ENCODE measurements at places on chromosomes 16 and 17.

DNA sequence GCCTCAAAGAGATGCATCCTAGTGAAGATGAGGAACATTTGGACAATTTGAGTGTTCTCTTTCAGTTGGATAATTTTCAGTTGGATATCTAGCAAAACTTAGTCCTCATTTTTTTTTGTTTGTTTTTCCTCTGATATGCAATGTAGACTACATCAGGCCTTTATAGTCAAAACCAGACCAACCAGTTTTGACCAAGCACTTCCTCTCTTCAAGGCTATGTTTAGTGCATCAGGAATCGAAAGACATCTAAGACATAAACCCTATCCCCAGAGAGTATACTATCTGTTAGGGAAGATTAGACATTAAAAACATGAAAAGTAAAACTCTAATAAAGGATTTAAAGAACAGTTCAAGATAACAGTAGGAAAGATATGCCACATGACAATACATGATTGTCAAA lies 256.1 kb downstream of the IRX3 start:
- no peak for DNase-seq

GRCh38 chr16:2737238-2737605 lies 15.2 kb upstream of the SRRM2 start:
- DNase-seq = no peak

- peak; percentile 89 for DNase-seq
Measured at GRCh38 chr17:40598619-40599467, 33.6 kb upstream of the CCR7 start.

DNA sequence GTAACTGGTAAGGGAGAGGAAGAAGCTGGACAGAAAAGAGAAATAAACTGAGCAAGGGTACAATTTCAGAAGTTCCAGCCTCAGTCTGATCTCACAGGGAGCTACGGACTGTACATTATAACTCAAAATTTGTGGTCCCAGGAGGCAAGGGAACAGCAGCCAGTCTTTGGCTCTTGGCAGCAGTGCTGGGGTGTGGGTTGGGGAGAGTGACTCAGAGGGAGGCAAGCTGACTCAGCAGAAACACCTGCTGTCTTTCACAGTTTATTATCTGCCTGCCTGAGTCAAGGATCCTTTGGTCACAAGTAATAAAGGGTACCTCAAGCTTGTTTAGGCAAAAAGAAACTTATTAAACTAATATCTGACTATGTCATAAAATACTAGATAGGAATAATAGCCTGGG lies 73.5 kb upstream of the KIF2B start:
- DNase-seq = no peak

DNA sequence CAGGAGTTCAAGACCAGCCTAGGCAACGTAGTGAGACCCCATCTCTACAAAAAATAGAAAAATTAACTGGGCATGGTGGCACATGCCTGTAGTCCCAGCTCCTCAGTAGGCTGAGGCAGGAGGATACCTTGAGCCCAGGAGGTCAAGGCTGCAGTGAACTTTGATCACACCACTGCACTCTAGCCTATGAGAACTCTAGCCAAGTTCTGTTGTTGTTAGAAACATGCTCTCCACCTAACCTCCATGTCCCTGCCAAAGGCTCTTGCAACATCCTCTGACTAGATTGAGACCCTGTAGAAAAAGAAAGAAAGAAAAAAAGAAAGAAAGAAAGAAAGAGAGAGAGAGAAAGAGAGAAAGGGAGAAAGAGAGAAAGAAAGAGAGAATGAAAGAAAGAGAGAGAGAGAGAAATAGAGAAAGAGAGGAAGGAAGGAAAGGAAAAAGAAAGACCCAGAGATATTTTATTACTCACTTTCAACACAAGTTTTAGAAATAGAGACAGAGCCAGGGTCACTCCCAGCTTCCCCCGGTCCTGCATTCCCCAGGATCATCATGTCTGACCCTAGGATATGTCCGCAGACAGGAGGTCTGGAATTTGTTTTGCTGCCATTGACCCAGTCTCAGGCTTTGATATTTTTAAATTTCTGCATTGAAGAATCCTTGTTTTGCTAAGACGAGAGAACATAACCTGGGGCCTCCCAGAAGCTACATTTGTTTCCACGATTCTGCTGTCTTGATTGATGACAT lies 376.5 kb upstream of the CDH5 start:
- no peak for DNase-seq

GRCh38 chr16:20675488-20676267 lies 21.8 kb downstream of the ACSM1 start:
- DNase-seq = peak; percentile 35

DNA sequence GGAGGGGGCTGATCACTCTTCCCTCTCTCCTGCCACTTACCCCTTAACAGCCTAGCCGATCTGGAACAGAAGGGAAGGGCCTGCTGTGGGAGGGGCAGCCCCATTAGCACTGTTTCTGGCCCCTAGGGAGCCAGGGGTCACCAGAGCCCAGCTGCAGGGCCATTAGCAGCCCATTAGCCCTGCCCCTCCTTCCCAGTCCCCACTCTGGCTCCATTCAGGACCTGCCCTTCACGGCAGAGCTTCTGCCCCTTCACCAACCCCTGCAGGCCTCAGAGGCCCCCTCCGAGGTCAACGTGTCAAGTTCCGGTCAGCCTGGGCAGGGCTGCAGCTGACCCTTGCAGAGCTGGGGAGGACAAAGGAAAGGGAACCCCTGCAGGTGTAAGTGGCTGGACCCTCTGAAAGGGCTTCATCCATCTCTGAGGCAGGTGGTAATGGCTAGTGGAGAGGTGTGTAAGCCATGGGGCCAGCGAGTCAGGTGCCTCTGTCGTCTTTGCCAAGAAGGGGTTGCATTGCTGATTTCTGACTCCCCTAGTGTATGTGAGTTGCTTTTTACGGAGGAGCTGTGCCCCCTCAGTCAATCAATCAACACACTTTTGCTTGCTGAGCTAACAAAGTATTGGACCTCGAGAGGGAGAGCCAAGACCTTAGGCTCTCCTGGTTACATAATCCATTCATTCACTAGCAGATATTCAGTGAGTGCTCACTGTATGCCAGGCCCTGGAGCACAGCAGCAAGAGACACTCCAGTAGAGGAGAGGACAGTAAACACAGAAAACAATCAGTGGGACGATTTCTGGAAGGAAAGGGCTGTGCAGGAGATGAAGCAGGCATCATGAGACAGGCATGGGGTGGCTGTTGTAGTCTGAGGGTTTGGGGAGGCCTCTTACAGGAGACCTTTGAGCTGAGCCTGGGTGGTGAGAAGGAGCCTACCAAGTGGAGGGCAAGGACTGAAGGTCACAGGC lies 18.2 kb upstream of the KCNJ12 start:
- no peak for DNase-seq

- DNase-seq = no peak
Measured at GRCh38 chr16:49750341-49751000, 105.4 kb downstream of the ZNF423 start.

DNA sequence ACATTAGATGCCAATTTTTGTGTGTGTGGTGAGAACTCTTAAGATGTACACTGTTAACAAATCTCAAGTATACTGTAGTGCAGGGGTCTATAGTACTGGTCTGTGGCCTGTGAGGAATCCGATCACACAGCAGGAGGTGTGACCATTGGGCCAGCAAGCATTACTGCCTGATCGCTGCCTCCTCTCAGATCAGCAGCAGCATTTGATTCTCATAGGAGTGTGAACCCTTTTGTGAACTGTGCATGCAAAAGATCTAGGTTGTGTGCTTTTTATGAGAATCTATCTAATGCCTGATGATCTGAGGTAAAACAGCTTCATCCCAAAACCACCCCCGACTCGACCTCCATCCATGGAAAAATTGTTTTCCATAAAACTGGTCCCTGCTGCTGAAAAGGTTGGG lies 12.6 kb downstream of the ZNF267 start:
- no peak for DNase-seq

DNA sequence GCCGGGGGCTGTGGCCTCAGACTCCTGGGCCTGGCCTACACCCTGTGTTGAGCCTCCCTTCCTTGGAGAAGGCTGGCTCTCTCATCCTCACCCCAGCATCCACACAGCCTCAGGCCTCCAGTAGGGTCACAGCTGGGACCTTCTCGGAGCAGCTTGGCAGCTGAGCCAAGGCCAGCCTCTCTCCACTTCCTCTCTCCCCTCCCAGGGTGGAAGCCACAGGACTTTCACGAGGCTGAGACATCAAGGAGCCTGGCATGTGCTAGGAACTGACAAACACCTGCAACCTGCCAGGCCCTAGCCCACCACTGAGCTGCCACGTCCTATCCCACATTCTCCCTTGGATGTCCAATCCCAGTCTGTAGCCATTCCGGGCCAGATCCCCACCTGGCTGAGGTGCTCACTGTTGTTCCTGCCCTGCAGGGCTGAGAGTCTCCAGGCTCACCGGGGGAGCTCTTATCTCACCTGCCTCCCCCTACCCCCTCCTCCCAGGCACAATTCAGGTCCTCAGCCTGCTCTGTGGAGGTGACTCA lies 3.1 kb downstream of the MMP15 start:
- no peak for DNase-seq

DNA sequence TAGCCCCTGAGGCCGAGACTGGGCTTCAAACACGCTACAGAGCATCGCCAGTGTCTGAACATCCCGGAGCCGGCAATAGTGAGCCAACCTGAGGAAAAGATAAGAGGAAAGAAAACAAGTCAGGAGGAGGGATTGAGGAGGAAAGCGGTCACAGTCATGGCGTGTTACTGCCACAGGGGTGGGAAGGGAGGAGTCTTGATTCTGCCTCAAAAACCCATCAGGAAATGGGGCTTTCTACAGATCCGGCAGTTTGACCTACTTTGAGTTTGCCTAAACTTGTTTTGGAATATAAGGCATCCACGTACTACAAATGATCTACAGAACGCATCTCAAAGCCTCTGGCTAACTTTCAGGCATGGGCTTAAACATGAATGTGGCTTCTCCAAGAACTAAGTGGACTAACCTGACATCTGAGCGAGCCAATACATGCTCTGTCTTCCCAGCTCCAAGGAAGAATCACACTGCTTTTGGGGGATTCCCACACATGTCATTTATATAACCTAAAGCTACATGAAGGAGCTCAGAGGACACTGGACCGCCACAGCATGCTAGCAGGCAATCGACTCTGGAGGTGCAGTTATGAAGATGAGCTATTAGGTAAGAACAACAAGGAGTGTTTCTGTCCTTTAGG lies 96.6 kb downstream of the WDR59 start:
- peak; percentile 38 for DNase-seq

GRCh38 chr17:19331134-19331533 lies 31.4 kb downstream of the B9D1 start:
- DNase-seq = no peak

GRCh38 chr16:31332544-31332943 lies 22.4 kb upstream of the ITGAX start:
- DNase-seq = no peak

GRCh38 chr17:17363638-17364337 lies 60.6 kb downstream of the NT5M start:
- DNase-seq = peak; percentile 56

DNA sequence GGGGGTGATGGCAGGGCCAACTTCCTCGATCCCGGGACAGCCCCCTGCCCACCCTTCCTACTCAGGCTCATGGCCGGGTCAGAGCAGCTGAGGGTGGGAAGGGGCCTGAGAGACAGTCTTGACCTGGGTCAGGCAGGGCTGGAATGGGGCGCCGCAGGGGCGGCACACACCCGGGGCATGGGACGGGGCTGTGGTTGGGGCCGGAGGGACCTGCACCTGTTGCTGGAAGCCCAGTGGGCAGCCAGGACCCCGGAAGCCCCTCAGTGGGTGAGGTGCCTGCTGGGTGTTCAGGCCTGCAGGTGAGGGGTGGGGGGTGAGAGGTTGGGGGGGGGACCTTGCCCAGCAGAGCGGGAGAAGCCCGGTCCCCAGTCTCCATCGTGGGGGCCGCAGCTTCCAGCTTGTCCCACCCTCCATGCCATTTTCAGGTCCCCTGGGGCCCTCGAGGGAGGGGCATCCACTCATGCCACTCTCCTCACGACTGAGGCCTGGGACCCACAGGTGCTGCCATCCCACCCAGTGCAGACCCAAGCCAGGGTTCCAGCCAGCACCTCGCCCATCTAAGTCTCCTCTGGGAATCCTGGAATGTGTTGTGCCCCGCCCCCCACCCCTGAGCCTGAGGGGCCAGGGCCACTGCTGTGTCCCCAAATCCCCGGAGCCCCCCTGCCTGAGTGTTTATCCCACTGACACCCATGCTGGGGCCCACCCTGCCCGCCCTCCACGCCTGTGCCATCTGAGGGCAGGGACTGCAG lies 43.4 kb upstream of the ACSF3 start:
- DNase-seq = no peak

GRCh38 chr17:65936013-65936412 lies 255.9 kb downstream of the CEP112 start:
- no peak for DNase-seq

DNA sequence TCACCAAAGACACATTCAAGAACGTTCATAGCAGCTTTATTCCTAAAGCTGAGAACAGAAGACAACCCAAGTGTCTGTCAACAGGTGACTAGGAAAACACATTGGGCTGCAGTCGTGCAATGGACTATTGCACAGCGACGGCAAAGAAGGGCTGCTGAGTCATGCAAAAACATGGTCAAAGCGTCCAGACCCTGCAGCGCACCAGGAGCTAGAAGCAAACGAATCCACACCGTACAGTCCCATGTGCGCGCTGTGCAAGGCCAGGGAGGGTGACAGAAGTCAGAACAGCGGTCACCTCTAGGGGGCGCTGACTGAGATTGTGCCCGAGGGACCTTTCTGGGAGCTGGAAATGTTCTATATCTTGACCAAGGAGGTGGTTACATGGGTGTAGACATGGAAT lies 266.4 kb downstream of the MAF start:
- DNase-seq = peak; percentile 28

- DNase-seq = no peak
Measured at GRCh38 chr17:48545539-48545938, 630 bp upstream of the HOXB2 start.

GRCh38 chr16:47493381-47494337 lies 32.5 kb downstream of the PHKB start:
- no peak for DNase-seq

GRCh38 chr16:86733546-86734254 lies 155.4 kb downstream of the FOXL1 start:
- no peak for DNase-seq

- no peak for DNase-seq
Measured at GRCh38 chr17:229709-230394, 48.4 kb upstream of the DOC2B start.

DNA sequence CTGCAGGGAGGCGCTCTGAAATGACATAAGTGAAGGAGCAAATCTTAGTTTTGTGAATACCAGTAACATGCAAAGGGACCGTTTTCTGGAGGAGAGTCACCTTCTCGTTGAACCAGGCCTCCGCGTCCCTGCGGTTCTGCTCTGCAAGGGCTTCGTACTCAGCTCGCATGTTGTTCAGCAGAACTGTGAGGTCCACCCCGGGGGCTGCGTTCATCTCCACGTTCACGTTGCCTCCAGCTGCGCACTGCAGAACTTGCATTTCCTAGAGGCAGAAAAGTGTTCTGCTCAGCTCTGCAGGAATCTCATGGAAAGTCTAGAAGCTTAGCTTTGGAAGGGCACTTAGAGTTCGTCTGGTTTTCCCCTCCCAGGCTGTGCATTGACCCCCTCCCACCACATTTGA lies 4.1 kb downstream of the KRT25 start:
- DNase-seq = no peak

DNA sequence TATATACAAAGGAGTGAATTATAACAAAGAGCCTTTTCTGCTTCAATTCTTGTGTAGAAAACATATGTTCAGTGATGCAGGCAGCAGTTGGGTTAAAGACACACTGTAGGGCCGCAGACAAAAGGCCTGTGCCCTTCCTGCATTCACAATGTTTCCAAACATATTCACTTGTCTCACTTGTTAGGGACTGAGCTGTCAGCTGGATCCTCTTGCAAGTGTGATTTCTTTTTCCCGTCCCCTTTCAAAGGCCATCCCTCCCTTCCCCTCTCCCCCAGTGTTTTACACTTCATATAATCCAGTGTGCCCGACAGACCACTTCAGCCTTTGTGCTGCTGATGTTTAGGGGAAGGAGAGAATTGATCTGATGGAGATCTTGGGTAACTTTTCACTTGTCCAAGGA lies 217.0 kb downstream of the FTO start:
- no peak for DNase-seq

- DNase-seq = peak; percentile 10
Measured at GRCh38 chr17:61928101-61928436, 287 bp upstream of the INTS2 start.

Measured in CD4-positive, alpha-beta T cell treated with Interleukin-10 for 1 hour (primary cell).